Stimulated activated CD8-positive, alpha-beta memory T cell treated with anti-CD3 and anti-CD28 coated beads, Interleukin-4, amount 100 ng/mL, for 4 hours (primary cell): ENCODE measurements at places on chromosomes 7 and 10.

DNA sequence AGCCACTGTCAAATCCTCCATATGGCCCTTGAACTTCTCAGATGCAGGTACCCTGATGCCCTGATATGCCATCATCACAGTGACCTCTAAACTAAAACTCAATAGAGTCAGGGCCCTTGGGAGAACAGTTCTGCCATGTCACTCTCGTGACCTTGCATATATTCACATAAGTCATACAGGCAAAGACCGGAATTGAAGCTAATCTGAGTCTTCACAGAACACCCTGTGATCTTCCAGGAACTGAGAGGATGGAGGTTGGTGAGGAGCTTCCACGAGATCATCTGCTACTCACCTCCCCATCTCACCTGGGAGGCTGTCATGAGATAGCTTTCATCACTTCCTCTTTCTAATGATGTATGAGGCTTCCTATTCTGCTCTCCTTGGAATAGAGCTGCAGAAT lies 228.7 kb upstream of the CCDC6 start:
- no peak for DNase-seq

DNA sequence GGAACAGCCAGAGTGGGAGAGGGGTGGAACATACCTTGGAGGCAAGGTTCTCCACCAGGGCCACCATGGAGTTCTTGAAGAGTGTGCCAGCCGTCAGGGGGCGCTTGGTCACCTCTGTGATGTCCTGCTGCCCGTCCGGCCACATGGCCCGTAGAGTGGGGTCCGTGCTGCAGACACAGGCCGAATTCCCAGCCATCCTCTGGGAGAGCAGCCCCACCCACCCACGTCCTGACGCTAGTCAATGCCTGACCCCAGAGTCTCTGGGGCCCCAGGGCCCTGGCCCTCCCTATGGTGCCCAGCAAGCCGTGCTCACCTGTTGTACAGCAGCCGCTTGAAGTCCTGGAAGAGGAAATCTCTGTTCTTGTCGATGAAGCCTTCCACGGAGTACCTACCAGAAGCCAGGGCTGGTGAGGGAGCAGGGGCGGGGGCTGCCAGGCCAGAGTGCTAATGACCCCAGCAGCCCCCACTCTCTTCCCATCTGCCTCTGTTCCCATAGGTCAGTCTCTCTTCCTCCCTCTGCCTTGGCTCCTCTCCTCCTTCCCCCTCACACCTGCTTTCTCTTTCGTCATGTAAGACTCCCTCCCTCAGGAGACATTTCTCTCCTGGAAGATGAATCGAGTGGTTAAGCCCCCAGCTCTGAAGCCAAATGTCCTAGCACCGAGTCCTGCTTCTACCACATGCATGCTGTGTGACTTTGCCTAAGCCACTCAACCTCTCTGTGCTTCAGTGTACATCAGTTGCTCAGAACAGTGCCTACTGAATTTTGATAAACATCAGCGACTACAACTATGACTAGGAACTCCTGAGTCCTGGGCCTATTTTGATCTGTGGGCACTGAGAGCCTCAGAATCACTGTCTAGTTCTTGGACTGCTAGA lies 11.0 kb downstream of the MYO1G start:
- DNase-seq: no peak

GRCh38 chr7:118418433-118418832 lies 193.9 kb downstream of the ANKRD7 start:
- DNase-seq: no peak

DNA sequence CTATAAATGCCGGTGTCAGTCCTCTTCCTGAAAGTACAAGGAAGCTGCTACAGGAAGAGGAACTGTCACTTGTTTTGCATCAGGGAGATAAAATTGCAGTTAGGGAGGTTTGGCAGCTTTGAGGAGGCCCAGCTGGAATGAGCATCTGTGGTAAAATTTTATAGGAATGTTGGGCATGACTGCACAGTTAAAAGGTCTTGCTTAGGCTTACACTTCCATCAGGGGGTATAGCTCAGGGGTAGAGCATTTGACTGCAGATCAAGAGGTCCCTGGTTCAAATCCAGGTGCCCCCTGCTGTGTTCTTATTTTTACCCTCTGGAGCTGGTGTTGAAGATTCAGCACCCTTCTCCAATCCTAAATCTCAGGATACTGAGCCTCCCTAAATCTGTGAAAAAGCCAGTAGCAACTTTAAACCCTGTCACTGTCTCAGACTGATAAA lies 65.9 kb downstream of the ZNF467 start:
- no peak for DNase-seq

- DNase-seq: no peak
Measured at GRCh38 chr10:99612167-99612831, 7.9 kb downstream of the SLC25A28 start.

GRCh38 chr7:28336806-28337205 lies 75.5 kb upstream of the CREB5 start:
- DNase-seq: no peak

GRCh38 chr10:67257427-67258144 lies 331.8 kb downstream of the LRRTM3 start:
- no peak for DNase-seq

- DNase-seq: no peak
Measured at GRCh38 chr10:51302316-51302715, 228.0 kb downstream of the PRKG1 start.

- no peak for DNase-seq
Measured at GRCh38 chr10:77608281-77608680, 29.3 kb downstream of the KCNMA1 start.

DNA sequence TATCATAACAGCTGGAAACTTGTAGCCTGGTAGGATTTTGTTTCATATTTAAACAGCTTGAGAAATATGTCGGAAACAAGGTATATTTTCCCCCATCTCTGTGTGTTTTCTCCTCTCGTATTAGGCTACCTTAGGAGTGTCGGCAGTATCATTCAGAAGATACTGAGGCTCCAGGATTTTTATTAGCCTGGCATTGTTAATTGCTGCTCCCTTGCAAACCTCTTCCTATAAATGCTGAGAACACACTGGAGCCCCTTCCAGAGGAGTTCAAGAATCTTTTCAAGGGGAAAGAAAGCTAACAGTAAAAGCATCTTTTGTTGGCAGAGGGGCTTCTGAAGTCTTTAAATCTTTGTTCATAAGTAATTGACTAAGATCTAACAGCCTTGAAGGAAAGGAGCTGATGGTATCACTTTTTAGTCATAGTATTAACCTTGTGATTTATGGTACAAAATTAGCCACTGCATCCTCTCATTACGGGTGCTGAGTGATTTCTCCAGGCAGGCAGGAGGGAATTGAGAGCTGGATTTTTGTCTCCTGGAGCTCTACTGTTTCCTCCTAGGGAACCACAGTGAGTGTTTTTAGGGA lies 998.7 kb downstream of the LRMDA start:
- no peak for DNase-seq

DNA sequence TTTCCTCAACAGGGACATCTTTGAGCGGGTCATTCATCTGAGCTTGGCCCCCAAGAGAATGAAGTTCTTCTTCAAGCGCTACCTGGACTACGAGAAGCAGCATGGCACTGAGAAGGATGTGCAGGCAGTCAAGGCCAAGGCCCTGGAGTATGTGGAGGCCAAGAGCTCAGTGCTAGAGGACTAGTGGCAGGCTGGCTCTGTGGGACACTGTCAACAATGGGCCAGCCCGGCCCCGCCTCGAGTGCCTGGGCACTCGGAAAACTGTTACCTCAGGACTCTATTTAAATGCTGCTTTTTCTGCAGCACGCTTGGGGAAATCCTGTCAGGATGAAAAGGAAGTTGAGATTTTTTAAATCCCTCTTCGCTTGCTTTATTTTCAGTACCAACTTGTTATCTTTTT lies 6.8 kb downstream of the CALHM2 start:
- DNase-seq: no peak

- no peak for DNase-seq
Measured at GRCh38 chr7:24751484-24751883, 5.8 kb downstream of the GSDME start.

DNA sequence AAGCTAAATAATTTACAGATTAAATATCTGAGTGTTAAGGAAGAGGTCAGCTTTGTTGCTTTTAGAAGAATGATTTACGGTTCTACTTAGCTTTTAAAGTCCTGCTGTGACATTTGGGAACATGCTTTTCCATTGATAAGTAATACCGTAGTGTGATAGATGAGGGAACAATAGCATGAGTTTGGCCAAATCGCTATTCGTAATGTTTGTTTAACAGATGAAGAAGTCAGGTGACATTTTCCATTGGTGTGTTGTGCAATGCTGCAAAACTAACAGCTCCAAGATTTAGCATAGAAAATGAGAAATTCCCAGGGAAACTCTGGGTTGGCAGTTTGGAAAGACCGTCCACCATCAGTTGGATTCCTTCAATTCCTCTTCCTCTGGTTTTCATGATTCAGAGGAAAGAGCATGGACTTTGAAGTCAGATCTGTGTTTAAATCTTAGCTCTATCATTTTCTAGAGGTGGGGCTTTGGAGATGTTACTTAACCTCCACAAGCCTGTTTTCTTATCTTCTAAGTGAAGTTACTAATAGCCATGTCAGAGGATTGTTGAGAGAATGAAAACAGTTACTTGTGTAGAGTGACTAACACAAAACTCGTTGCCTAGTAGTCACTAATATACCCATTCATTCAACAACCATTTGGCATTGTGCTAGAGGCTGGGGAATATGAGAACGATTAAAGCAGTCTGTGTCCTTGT lies 140.4 kb upstream of the BMPER start:
- DNase-seq: no peak

DNA sequence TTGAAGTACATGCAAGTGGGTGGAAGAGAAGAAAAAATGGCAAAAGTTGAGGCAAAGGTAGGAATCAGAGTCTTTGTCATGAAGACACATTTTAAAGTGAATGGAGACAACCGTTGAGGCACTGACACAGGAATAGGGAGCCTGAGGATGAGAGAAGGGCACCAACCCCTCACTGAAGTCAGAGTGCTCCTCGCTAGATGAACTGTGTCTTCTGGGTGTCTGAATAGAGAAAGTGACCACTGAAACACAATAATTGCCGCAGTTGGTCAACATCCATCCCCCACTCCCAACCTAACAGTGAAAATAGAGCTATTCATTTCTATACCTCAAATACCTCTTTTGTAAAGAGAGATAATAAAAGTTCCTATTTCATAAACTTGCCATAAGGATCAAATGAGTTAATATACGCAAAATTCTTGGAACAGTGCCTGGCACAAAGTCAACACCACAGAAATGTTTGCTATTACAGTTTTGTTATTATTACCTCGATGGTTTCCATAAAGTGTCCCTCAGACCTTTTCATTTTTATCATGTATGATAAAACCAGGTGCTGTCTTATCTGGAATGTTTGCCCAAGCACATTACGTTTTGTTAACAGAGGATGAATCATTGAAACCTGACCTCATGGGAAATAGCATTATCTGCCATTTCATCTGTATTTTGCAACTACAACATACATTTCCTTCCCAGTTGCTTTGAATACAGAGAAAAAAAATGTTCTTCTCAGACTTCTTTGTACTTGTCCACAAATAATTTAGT lies 61.8 kb upstream of the SP4 start:
- no peak for DNase-seq

GRCh38 chr7:121557034-121557892 lies 161.2 kb upstream of the FAM3C start:
- no peak for DNase-seq

GRCh38 chr7:7408001-7408770 lies 127.5 kb downstream of the COL28A1 start:
- DNase-seq: no peak

- no peak for DNase-seq
Measured at GRCh38 chr10:46094931-46095750, 49.1 kb upstream of the MSMB start.

- no peak for DNase-seq
Measured at GRCh38 chr7:94510582-94511496, 1.2 kb downstream of the CASD1 start.

DNA sequence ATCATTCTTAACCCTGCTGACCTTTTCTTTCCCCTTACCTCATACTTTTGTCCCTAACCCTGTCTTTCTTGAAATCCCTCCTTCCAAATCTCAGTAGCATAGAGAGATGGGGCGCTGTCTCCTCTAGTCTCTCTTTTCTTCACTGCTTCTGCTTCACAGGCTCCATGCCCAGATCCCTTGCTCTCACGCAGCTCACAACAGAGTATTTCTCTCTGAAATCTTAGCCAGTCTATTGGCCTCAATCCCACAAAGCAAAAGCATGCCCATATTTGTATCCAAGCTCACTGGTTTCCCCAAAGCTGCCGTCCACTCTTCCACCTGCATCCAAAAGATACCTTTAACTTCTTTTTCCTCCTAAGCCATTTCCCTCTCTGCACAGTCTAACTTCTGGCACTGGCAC lies 526.8 kb downstream of the PLXDC2 start:
- DNase-seq: no peak

- DNase-seq: no peak
Measured at GRCh38 chr7:72337390-72338167, 74.6 kb downstream of the CALN1 start.

- no peak for DNase-seq
Measured at GRCh38 chr7:66894463-66895080, 26.5 kb upstream of the TMEM248 start.

DNA sequence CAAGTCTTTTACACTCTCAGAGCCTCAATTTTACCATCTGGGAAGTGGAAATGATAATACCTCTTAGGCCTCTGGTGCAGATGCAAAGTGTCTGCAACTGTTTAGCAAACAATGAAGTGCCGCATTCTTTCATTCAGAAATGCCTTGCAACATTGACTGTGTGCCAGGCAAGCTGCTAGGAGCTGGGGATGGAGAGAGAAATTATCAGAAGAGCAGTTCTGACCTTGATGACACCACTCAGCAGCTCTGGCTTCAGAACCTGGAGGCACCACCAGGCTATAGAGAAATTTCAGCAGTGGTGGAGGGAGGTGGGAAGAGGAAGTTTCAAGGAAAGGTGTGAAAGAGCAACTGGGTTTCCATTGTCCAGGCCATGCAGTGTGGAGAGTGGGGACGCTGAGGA lies 78.1 kb upstream of the HABP2 start:
- no peak for DNase-seq

- no peak for DNase-seq
Measured at GRCh38 chr10:132432176-132432540, 35.2 kb downstream of the PWWP2B start.

DNA sequence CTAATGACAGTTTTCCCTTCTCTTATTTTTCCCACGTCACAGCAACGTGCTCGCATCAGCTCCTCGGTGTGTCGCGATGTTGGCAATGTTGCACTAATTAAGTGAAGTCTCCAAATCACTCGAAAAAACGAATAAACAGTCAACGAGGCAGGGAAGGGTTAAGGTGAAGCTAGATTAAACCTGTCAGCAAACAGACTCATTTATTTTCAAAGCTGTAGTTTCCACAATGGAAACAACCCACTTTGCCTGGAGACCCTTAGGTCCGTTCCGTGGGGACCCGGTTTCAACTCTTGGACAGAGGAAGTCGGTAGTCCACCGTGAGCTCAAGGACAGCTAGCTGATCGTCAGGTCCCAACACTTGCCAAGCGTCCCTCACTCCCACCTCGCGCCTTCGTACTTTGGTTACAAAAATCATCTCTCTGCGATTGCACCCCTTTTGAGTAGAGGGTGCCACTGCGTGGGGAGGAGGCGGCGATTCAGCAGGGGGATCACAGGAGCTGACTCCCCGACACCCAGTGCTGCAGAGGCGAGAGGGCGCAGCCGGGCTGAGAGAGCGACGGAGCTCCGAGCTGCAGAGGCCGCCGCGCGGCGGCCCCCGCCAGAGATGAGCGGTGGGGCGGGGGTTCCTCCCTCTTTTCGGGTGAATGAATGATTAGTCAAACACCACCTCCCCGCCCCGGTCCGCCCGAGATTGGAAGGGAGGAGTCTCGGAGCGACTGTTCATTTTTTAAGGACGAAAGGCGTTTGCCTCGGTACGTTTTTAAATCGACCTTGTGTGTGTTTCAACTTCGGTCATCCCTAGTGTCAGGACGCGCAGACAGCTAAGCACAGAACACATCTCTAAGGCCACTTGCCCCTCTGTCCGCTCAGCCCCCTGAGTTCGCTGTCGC lies 1.3 kb upstream of the BMPER start:
- DNase-seq: no peak
